ENCODE measurements at places on chromosomes 11 and 22. TPM values are rescaled to one million over a fixed set of nuclear protein-coding genes. Genes with fewer than 3 reads are reported as not detected.

The HIC2 gene
- 4.3 TPM for total RNA-seq

DNA sequence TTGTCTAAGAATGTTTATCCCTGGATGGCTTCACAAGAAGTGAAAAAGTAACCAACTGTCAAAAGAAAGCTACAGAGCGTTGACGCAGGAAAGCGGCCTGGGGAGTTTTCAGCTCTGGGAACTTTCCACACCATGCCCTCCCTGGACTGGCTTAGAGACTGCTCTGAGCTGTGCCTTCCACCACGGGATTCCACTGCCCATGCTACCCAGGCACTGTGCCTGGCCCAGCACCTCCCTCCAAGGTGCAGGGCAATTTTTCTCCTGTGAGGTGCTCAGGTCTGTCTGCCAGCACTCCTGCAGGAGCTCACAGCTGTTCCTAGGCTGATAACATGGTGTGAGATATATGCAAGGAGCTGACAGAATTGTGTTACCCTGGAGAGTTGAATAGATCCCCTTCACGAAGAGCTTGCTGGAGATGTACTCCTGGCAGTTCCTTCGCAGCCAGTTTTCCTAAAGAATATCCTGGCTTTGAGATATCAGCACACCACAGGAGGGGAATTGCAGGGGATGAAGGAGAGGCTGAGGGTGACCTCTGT lies 258.3 kb upstream of the B3GAT1 start:
- no peak for DNase-seq

The VWCE gene
- 4.1 TPM for total RNA-seq

The SERGEF gene
- 36.6 TPM for total RNA-seq

The BTBD18 gene
- total RNA-seq = not detected

GRCh38 chr11:105244160-105244825 lies 104.7 kb upstream of the CARD18 start:
- no peak for DNase-seq

GRCh38 chr22:35399678-35400500 lies at the start of gene MCM5:
MCM5 (plus strand) TSS chr22:35400140; CDS start chr22:35400439, 299 bp downstream.
- peak; percentile 99 for DNase-seq

The INPP5J gene
- total RNA-seq = 5.2 TPM

The KRTAP5-10 gene
- not detected for total RNA-seq

The SLC37A2 gene
- total RNA-seq = not detected

The CCDC188 gene
- total RNA-seq = 0.36 TPM

- DNase-seq = peak; percentile 67
Measured at GRCh38 chr22:24097961-24098391, 83.3 kb upstream of the SUSD2 start.

The IGLL1 gene
- not detected for total RNA-seq

DNA sequence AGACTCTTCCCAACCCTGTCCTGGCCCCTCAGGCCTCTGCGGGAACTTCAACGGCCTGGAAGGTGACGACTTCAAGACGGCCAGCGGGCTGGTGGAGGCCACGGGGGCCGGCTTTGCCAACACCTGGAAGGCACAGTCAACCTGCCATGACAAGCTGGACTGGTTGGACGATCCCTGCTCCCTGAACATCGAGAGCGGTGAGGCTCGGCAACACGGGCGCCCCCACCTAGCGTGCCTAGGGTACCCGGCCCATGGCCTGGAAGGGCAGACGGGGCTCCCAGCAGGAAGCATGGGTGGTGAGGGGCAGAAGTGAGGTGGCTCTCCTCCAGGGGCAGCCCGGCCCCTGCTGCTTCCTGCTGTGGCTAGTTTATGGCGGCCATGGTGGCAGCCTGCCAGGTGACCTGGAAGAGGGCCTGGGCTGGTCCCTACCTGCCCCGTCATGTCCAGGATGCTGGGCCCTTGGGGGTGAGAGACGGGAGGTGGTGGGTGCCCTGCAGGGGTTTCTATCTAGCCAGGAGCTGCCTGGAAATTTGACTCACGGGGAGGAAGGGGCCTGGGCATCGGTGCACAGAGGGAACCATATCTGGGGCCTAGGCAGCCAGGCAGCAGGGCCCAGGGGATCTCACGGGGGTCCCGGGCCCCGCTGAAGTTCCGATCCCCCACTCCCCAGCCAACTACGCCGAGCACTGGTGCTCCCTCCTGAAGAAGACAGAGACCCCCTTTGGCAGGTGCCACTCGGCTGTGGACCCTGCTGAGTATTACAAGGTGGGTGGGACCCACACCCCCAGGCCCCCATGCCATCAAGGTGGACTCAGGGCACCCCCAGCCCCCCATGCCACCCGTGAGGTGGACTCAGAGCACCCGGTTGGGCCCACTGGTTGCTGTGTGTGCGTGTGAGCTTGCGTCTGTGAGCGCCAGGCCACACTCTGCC lies 9.2 kb downstream of the MUC2 start:
- DNase-seq = peak; percentile 85

GRCh38 chr11:27447288-27448183 lies 25.1 kb downstream of the LGR4 start:
- DNase-seq = no peak

The WNT7B gene
- total RNA-seq = 0.18 TPM

The FDX1 gene
- total RNA-seq = 6.6 TPM

GRCh38 chr11:76234416-76235232 lies 28.3 kb upstream of the WNT11 start:
- DNase-seq = no peak

The CHRDL2 gene
- not detected for total RNA-seq

The OR6T1 gene
- total RNA-seq = not detected

The GAL3ST3 gene
- total RNA-seq = 1.8 TPM

The SLC16A8 gene
- total RNA-seq = 0.50 TPM

The OR2D2 gene
- total RNA-seq = not detected

- peak; percentile 72 for DNase-seq
Measured at GRCh38 chr22:48881326-48881980, 946.2 kb downstream of the BRD1 start.

- no peak for DNase-seq
Measured at GRCh38 chr11:46272816-46273427, 4.5 kb upstream of the CREB3L1 start.

The GPR83 gene
- not detected for total RNA-seq

- DNase-seq = no peak
Measured at GRCh38 chr11:132068556-132068955, 698.1 kb downstream of the NTM start.

The SLC25A18 gene
- total RNA-seq = not detected

DNA sequence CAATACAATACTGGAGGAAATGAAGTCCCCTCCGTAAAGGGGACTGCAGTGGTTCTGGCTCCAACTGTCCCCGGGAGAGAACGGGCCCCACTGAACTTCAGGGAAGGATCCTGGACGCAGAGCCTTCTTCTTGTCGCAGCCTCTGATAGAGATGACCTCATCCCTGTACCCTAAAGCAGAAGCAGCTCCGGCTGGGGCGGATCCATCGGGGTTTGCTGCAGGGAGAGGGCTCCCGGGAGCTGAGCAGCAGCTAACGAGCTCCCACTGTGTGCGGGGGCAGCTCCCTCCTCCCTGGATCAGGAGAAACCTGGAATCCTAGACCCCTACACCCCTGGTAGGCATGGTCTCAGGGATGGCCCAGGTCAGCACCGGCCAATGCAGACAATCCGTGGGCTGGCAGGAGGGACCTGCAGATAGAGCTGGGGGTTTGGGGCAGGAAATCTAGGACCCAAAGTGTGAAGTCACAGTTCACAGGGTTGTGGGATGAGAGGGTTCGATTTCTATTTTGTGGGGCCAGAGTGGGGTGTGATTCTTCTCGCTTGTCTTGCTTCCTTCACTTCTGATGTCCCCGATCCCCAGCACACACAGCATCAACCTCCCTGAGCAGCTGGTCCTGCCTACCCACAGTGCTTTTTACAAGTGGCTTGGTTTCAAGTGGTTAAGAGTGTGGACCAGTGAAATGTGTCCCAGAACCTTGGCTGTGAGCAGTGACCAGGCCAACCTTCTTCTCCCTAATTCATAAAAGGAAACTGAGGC lies 12.9 kb downstream of the KIAA0930 start:
- no peak for DNase-seq

The LTBP3 gene
- 264 TPM for total RNA-seq

The RPS25 gene
- total RNA-seq = 777 TPM

DNA sequence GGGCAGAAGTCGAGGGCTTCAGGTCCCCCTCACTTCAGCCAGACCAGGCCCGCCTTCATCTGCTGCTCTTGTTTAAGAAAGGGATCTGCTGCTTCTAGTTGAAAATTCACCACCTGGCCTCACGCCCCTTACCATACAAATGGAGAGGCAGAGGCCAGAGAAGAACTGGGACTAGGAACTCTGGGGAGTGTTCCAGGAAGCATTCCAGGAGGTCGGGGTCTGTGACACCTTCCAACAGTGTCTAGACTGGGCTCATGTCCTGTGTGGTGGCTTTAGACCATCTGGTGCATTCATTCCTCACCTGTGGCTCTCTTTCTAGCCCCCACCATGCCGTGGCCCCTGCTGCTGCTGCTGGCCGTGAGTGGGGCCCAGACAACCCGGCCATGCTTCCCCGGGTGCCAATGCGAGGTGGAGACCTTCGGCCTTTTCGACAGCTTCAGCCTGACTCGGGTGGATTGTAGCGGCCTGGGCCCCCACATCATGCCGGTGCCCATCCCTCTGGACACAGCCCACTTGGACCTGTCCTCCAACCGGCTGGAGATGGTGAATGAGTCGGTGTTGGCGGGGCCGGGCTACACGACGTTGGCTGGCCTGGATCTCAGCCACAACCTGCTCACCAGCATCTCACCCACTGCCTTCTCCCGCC lies 12.3 kb downstream of the TSKU start:
- DNase-seq = no peak

The TSPAN18 gene
- total RNA-seq = 4.9 TPM

The RAG1 gene
- total RNA-seq = 1.6 TPM

The INS gene
- not detected for total RNA-seq

DNA sequence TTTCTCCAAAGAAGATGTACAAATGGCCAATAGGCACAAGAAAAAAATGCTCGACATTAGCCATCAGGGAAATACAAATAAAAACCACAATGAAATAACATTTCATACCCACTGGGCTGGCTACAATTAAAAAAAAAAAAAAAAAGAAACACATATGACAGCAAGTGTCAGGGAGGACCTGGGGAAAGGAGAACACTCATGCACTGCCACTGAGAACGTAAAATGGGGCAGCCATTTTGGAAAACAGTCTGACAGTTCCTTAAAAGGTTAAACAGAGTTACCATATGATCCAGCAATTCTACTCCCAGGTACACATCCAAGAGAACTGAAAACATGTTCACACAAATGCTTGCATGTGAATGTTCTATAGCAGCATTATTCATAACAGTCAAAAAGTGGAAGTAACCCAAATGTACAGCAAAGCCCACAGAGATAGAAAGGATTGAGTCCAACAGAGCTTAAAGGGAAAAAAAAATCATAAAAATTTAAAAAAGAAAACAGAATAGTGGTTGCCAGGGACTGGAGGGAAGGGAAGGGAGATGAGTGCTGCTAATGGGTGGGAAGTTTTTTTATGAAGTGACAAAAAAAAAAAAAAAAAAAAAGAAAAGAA lies 48.4 kb upstream of the CYP2D6 start:
- no peak for DNase-seq

The FIBIN gene
- total RNA-seq = 98.5 TPM

DNA sequence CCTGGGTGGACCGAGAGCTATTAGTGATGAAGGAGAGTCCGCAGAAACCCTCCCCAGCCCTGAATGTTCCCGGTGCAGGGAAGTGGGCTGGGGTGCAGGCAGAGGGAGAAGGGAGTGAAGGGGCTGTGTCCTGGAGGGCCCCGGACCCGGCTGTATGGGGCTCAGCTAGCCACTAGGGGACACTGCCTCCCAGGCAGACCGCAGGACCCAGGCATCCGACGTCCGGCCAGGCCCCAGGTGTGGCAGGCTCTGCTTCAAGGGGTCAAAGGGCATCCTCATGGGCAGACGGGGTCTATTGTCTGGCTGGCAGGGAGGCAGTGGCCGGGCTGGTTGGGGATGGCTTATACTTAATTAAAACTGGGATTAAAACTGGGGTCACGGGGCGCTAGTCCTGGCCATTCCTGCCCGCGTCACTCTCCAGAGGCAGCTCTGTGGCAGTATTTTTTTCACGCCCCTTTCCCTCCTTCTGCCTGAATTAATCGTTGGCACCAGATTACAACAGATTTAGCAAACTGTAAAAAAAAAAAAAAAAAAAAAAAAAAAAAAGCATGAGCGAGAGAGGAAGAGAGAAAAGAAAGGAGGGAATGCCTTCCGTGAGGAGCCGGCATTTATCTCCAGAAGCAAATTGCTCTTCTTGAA lies 5.1 kb downstream of the FLRT1 start:
- DNase-seq = no peak

DNA sequence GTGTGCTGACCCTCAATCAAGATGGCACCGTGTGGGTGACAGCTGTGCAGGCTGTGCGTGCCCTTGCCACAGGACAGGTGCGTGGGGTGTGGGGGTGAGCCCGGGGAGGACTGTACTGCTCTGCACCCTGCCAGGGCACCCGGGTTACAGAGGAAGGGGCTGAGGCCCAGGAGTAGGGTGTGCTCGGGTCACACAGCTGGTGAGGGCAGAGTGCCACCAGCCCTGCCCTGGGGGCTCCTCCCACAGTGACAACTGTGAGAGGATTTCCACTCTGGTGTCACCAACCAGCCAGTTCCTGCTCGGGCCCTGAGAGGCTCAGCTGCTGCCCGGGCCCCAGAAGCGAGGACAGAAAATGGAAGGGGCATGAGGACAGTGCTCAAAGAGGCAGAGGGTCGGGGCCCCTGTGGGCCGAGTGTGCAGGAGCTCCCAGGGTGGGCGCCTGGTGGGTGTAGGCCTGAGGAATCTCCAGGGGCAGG lies 20.5 kb downstream of the TRMU start:
- no peak for DNase-seq

GRCh38 chr11:27353593-27354358 lies 9.2 kb downstream of the CCDC34 start:
- DNase-seq = no peak

The APLNR gene
- not detected for total RNA-seq

DNA sequence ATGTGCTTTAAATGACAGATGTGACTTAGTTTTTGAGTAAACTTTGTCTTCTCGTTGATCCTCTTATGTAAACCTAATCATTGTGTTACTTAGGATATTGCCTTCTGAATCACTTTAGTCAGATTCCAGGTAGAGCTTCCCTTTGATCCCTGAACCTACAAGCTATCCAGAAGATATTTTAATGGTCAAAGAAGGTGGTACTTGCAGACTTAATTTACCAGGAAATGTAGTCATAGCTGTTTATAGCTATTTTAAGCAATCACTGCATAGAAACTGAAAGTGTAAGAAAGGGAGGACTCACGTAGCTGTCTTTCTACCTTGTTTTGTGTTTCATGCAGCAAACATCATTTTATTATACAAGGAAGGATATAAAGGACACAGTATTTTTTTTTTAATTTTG lies 189.5 kb downstream of the DDX10 start:
- DNase-seq = no peak

DNA sequence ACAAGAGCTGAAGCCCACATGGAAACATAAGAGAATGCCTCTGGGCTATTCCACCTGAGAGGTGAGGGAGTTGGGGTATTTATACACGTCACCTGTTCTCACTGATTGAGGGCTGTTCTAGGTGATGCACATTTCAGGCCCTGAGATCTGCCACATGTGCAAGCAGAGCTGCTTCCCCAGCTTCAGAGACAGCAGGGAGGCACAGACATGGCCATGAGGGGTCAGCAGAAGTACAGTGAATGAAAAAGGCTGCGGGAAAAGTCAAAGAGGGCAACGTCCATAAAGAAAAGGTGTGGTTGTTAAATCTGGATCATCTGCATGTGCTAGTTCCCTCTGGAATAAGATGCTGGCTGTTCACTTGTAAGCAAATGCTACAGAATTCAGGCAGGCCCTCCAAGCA lies 75.4 kb downstream of the GAB4 start:
- no peak for DNase-seq

All from chondrocyte (in vitro differentiated cells).